Left renal pelvis (tissue), 4 donors: ENCODE measurements at places on chromosomes 6 and 20.

GRCh38 chr6:128425856-128426255 lies 94.5 kb downstream of the PTPRK start:
- no peak for DNase-seq

- no peak for DNase-seq
Observed at GRCh38 chr6:1372690-1373089, 16.7 kb upstream of the FOXF2 start.

DNA sequence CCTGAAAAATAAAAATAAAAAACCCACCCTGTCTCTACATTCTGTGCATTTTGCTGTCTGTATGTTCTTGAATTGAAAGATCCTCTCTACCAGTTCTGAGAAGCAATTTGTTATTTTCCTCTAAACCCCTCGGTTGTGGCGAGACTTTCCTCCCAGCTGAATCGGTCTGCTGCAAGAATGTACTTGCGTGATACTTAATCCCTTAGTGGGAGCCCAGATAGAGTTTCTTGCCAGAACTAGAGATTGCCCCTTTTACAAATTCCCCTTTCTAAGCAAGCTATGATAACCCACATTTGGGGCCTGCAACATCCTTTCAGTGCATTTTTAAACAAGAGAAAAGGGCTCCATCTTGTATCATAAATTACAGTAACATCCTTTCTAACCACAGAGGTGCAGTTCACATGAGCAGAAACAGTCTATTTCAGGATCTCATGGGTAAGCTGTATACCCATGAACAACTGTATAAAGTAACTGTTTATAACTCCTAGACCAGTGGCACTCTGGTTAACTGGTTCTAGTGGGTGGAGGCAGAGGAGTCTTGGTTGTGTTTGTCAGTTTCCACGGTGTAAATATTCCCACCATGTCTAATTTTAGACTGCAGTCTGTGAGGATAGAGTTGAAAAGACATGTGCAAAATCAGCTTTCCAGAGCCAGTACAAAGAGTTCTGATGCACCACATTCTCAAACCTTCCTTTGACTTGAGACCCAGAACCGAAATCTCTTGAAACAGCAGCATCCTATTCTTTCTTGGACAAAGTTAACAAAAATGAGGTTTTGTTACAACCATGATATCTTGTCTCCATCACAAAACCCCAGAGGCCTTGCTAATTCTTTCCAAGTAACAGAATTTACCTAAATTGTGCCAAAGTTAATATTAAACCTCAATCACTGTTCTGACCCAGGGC lies 113.1 kb upstream of the ZNF217 start:
- DNase-seq: no peak

GRCh38 chr6:40499215-40499614 lies 87.9 kb downstream of the LRFN2 start:
- no peak for DNase-seq

DNA sequence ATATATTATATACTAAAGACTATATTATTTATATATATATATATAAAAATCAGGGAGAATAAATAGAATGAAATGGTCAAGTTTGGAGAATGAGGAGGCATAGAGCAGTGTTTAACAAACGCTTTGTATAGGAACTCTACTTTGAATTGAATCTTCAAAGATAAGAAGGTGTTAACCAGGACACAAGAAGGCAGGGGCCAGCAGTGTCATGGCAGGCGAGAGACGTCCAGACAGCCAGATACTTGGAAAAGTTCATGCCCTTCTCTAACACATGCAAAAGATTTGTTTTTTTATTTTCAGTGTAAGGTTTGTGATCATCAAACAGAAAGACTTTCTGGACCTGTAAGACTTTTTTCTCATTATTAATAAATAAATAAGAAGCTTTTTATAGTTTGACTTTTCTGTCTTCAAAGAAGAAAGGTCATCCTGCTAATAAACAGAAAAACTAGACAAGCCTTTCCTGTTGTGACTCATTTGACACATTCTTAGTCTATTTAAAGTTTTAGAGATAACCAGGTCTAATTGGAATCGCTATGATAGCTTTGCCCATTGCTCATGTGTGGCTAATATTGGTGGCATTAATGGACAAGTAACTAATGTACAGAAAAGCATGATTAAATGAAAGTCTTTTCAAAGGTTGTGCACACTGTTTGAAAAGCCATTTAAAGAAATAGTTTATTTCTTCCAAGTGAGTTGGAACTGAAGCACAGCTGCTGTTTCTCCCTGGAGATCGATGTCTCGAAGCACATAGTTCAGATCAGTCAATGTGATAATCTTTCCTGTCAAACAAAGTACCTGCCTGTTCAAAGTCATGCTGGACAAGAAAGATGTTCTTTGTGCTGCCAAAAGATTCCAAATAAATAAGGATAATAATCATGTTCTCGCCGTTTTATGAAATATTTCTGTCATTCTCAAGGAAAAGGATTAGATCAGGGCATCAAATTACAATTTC lies 420.4 kb upstream of the OPRM1 start:
- no peak for DNase-seq

GRCh38 chr6:127471379-127472255 lies 12.4 kb upstream of the KIAA0408 start:
- DNase-seq: no peak

DNA sequence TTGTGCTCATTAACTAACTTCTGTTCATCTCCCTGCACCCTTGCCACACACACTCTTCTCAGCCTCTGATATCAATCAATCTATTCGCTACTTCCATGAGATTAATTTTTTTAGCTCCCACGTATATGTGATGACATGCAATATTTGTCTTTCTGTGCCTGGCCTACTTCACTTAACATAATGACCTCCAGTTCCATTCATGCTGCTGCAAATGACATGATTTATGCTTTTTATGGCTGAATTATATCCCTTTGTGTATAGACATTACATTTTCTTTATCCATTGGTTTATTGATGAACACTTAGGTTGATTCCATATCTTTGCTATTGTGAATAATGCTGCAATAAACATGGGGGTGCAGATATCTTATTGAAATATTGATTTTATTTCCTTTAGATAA lies 50.8 kb upstream of the SPTLC3 start:
- DNase-seq: no peak

DNA sequence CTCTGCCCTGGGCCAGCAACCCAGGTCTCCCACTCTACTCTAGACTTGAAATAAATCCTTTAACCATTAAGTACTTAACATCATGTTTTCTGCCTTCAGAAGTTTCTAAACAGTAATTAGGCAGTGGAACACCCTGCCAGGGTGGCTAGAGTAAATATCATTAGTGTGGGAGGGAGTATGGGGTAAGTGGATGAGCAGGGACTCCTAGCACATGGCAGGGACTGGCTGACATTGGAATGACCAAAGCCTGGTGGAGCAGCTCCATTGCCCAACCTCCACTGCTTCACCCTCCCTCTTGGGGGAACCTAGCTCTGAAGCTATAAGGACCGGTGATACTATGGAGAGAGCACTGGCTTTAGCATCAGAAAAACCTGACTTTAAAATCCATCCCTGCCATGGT lies 167.1 kb downstream of the MAFB start:
- no peak for DNase-seq

DNA sequence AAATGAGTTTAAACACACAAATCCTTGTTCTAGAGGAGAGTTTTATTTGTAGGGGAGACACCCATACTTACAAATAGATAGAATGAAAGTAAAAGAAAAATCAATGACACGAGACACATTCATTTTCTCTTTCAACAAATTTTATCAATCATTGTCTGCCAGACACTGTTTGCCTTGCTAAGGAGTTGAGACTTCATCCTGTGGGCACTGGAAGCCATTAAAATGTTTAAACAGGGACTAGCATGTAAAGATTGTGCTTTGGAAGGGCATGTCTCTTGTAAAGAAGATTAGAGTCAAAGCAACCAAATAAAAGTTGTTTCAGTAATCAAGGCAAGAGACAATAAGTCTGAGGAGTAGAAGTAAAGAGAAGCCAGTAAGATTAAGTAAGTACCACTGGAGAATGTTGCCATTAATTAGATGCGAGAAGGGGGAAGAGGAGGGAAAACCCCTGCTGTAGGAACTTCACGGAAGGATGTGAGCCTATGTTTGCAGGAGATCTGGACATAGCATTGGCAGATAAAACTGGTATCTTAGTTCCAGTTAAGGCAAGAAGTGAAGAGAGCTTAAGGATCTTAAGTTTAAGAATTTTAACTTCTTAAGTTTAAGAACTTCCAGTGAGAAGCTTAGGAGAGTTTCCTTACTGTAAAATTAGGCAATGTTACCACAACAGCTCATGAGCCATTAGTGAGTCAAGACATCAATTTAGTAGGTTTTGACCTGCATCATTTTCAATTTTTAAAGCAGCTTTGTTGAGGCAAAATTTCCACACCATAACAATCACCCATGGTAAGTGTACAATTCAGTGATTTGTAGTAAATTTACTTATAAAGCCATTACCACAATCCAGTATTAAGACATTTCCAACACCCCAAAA lies 117.0 kb upstream of the UST start:
- no peak for DNase-seq

DNA sequence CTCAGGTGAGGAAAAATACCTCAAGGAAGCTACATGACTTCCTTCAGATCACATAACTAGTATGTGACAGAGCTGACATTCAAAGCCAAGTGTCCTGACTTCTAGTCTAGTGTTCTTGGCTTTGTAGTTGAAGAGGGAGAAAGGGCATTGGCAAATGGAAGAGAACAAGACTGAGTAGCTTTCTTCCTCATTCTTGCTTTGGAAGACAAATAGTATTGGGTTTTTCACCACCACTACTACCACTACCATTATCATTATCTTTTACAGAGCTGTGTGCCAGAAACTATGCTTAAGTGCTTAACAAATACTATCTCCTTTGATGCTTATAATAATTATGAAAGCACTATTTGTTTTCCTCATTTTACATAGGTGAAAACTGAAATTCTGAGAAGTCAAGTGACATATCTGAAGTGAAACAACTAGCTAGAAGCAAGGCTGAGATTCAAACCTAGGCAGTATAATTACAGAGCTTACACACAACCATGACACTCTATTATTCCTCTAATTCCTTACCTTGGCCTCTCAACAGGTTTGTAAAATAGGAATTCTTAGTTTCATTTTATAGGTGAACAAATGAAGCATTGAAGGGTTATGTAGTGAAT lies 6.8 kb downstream of the ACSS2 start:
- no peak for DNase-seq

- no peak for DNase-seq
Observed at GRCh38 chr6:48151142-48151541, 40.1 kb upstream of the PTCHD4 start.

DNA sequence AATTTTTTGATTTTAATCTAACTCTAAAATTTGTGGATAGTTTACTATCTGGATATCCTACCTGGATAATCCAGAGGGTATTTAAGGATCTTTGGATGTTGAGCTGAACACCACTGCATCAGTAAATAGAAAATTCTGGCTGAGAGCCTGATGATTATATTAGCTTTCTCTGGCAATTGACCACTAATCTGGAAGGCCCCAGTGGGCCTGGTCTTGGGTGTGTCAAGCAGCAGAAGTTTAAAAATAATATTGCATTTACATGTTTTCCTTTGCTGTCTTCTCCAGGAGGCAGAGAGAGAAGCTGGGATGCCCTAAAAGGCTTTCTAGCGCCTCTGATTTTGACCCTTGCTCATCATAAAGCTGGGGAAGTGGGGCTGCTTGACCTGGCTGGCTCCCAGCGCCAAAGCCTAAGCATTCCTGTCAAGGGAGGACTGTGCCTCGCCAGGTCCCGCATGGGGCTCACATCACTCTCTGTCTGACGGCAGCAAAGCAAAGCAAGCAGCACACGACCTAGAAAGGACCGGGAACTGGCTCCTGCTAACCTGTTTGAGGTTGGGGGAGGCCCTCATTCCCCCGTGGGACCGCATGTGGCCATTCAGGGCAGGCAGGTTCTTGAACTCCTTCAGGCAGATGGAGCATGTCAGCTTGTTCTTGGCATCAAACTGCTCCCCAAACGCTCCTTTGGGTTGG lies 46.6 kb upstream of the MRPS10 start:
- DNase-seq: no peak

DNA sequence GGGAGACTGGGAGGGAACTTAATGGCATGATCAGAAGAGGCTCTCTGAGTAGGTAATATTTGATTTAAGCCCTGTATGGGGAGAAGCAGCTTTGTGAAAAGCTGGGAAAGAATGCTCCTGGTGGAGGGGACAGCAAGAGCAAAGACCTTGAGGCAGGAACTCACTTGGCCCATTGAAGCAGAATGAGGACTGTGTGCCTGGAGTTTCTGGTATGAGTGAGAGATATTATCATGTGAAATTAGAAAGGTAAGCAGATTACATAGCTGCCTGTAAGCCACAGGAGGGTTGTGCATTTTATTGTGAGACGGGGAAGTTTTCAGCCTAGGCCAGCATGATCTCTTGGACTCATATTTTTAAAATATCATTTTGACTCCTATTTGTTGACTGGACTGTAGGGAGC lies 502.1 kb downstream of the DHX35 start:
- DNase-seq: no peak

GRCh38 chr20:9794831-9795230 lies 44.0 kb downstream of the PAK5 start:
- DNase-seq: no peak

GRCh38 chr6:56311061-56311460 lies 63.7 kb upstream of the COL21A1 start:
- no peak for DNase-seq

DNA sequence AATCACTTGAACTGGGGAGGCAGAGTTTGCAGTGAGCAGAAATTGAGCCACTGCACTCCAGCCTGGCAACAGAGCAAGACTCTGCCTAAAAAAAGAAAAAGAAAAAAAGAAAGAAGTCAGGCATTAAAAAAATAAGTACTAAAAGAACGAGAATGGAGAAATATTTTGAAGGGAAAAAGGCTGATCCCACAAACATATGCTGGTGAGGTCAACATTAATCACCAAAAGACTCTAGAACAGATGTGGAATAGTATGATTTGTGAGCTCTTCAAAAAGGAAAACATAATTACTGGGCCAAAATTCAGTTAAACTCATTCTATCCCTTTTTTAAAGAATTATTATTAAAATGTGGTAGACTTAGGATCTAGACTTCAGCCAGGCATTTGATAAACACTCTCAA lies 61.2 kb upstream of the NRSN1 start:
- DNase-seq: no peak

DNA sequence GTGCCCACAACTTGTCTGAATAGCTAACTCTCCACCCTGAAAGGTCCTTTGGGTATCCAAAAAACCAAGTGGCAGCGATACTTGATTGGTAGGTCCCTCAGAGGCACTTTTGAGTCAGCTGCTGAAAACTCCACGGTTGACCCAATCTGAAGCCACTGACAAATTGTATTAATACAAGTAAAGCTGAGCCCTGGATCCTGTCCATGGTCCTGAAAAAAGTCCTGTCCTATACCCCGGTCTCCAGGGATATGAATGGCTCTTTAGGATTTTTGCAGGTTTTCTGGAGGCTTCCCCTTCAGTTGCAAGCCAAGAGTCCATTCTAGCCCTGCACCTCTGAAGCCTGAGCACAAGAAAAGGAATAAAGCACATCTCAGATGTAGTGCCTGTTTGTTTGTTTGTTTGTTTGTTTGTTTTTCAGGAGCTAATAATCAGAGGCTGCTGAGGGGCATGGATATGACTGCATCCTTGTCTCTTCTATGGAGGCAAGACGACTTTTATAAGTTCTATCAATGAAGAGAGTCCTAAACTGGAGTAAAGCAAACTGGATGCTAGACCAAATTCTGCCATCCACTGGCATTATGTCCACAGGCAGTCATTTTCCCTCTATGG lies 1.7 kb upstream of the SLC12A5 start:
- no peak for DNase-seq
